ENCODE measurements at places on chromosomes 1 and 21.

DNA sequence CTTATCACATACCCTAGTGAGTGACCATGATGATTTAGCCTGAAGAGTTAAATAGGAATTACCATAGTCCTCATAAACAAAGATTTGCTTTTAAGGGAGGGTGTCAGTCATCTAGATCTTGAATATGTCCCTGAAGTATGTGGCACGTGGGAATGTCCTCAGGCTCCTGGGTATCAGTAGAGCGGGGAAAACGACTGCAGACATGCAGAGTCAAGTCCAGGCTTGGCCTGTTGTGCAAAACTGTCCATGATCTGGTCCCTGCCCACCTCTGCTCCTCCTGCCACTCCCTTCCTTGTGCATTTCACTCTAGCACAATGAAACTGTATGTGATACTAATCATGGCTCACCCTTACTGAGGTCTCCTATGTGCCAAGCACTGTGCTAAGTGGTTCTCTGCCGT is 12.9 kb downstream of the MOV10 start:
- DNase-seq, result no peak

DNA sequence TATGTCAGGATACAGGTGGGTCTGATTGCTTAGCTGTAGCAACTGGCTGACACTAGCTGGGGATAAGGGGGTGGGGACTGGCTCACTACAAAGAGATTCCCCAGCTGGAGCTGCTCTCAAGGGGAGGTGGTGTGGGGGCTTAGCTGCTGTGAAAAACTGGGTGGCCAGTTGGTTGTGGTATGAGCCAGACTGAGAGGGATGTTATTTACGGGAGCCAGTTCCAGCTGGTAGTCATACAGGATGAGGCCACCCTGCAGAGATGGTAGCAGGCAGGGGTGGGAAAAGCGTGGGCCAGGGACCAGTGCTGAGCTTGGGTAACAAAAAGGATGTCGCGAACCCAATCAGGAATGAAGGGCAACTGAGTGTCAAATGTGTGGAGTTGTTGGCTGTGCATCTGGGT is 204.0 kb upstream of the C21orf91 start:
- no peak for DNase-seq

GRCh38 chr1:115453666-115454065 is 115.6 kb upstream of the NGF start:
- no peak for DNase-seq

DNA sequence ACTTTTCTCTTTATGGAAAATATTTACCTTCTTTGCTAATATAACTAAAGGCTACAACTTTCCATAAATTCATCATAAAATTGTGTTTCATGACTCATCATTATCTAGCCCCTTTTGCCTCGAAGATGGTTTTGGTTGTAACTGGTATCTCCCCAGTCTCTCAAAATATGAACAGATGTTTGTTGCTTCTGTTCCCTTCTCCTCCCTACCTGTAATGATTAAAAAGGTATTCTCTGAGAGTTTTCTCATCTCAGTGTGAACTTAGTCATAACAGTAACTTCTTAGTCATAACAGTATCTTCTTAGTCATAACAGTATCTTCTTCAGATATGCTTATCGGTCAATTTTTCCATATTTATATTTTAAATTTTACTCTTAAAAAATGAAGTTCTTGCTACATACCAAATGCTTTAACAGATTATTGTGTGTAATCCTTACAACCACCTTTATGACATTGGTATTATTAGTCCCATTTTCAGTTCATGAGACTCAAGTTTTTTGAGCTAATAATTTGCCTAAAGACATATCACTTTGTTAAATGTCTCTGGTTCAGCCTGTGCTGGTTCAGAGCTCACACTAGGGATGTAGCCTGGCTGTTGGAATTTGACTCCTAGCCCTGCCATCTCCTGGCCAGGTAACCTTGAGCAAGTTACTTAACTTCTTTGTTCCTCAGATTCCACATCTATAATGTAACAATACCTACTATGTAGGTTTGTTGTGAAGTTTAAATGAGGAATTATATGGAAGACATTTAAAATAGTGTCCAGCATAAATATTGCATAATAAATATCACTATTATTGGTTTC is 32.6 kb downstream of the ATP1B1 start:
- DNase-seq, result no peak
